ENCODE measurements at places on chromosomes 16 and 17.

DNA sequence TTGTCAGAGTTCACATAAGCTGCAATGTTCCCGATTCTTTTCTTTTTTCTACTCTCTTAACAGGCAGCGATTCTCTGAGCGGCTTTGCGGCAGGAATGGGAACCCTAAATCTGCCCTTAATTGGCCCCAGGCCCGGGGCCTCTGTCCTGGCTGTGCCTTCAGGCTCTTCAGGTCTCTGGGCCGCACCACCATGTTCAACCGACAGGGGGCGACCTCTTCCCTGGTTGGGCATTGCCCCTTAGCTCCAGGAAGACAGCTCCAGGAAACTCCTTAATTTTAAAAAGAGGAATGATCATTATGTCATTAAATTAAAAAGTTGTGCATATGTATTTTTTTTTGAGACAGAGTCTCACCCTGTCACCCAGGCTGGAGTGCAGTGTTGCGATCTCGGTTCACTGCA is 20.3 kb downstream of the CACNG5 start:
- DNase-seq = no peak

DNA sequence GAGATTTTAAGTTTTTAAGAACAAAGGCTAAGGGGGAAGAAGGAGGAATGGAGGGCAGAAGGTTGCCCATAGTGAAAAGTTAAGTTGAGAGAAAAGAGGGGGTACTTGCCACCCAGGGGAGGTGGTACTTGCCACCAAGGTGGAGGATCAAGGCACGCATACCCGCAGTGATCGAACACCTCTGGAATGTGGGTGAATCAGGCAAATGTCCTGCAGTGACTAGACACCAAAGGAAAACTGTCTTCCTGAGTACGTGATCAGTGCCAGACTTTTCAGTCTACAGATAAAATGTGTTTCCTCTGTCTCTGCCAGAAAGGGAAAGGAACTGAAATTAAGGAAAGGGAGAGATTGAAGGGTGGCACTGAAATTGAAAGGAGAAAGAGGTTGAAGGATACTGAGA is 2285.3 kb downstream of the TP53TG3F start:
- DNase-seq = no peak

DNA sequence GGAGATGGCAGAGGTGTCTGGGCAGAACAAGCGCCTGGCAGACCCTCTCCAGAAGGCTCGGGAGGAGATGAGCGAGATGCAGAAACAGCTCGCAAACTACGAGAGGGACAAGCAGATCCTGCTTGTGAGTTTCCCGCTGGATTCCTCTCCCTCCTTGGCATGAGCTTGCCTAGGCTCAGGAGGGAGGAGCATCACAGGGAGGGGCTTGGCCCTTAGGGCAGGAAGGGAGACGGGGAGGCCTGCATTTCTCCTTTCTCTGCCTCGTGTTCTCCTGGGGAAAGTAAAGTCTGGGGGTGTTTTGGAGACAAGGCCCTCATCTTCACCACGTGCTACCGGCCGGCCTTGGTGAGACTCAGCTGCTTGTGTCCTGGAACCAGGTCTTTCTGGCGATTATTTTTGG is 18.0 kb upstream of the DBNDD1 start:
- no peak for DNase-seq

DNA sequence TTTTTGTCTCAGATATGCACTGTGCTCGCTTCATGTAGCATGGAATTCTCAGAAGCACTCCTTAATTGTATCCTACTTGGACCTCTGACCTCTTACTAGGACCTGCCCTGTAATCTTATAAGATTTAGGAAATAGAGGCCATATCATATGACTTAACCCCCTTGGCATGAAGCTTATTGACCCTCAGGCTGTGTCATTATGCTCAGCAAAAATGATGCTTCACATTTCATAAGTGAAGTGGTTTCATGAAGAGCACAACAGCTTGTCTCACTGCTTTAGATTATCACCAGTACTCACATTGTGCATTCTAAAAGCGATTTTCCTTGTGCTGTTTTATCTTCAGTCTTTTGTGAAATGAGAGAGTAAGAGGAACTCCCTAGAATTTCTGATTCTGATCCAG is 6.4 kb downstream of the PHKB start:
- DNase-seq = no peak

DNA sequence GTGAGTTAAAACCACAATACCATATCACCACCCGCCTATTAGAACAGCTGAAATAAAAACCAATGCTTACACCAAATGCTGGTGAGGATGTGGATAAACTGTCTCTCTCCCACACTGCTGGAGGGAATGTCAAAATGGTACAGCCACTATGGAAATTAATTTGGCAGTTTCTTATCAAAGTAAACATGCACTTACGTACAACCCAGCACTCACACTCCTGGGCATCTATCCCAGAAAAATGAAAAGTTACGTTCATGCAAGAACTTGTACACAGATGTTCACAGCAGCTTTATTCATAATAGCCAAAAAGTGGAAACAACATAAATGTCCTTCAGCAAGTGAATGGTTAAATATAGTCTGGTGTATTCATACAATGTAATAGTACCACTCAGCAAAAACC is 173.2 kb upstream of the MYOCD start:
- DNase-seq = no peak

DNA sequence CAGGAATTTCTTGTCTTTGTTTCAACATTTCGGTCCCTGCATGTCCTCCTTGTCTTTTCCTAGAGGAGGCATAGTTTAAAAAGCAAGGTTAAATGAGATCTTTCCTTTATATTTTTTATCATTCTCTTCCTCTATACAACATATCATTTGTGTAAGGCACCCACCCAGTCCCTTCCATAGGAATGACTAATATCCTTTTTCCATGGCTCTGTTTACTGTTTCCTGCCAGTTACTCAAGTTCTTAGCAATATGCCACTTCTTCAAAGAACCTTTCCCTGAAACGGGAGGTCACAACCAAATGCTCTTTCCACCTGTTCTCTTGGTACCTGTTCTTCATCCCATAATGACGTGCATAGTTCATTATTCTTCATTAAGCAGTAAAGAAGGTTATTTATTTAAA is 1237.1 kb upstream of the GOT2 start:
- no peak for DNase-seq

GRCh38 chr16:73171380-73171779 is 123.5 kb upstream of the ZFHX3 start:
- DNase-seq = peak; percentile 29
